ENCODE measurements at places on chromosomes 5 and 9.
A peak's percentile ranks its signal among the peaks of the same experiment; 100 is the strongest.

- ATAC-seq, result peak; percentile 87
These were observed 29.9 kb downstream of the CD180 start for GRCh38 chr5:67166460-67167285.

- ATAC-seq, result peak; percentile 79
These were observed 34.8 kb downstream of the ITGA2 start for GRCh38 chr5:53023969-53024368.

GRCh38 chr5:138918686-138919085 lies 43.6 kb upstream of the LRRTM2 start:
- no peak for ATAC-seq

DNA sequence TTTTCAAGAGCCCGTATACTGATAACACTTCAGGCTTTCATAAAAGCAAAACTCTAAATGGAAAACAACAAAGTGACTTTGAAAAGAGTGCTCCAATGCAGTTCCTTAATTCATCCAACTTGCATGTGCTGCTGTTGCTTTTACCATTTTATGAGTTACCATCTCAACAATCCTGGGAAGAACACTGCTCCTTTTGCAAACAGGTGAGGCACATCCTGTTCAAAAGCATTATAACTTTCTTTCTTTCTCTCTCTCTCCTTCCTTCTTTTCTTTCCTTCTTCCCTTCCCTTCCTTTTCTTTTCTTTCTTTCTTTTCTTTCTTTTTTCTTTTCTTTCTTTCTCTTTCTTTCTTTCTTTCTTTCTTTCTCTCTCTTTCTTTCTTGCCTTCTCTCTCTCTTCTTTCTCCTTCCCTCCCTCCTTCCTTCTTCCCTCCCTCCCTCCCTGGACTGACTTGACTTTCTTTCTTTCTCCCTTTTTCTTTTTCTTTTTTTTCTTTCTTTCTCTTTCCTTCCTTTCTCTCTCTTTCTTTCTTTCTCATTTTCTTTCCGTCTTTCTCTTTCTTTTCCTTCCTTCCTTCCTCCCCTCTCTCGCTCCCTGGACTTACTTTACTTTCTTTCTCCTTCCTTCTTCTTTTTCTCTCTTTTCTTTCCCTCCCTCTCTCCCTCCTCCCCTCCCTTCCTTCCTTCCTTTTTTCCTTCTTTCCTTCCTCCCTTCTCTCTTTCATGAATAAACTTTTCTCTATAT lies 11.2 kb upstream of the PARP8 start:
- ATAC-seq, result no peak

GRCh38 chr5:139246394-139246793 lies 47.1 kb upstream of the MATR3 start:
- ATAC-seq, result peak; percentile 98

DNA sequence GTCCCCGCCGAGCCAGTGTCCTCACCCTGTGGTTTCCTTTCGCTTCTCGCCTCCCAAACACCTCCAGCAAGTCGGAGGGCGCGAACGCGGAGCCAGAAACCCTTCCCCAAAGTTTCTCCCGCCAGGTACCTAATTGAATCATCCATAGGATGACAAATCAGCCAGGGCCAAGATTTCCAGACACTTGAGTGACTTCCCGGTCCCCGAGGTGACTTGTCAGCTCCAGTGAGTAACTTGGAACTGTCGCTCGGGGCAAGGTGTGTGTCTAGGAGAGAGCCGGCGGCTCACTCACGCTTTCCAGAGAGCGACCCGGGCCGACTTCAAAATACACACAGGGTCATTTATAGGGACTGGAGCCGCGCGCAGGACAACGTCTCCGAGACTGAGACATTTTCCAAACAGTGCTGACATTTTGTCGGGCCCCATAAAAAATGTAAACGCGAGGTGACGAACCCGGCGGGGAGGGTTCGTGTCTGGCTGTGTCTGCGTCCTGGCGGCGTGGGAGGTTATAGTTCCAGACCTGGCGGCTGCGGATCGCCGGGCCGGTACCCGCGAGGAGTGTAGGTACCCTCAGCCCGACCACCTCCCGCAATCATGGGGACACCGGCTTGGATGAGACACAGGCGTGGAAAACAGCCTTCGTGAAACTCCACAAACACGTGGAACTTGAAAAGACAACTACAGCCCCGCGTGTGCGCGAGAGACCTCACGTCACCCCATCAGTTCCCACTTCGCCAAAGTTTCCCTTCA lies 1.4 kb downstream of the GLIS3 start:
- ATAC-seq, result peak; percentile 57

DNA sequence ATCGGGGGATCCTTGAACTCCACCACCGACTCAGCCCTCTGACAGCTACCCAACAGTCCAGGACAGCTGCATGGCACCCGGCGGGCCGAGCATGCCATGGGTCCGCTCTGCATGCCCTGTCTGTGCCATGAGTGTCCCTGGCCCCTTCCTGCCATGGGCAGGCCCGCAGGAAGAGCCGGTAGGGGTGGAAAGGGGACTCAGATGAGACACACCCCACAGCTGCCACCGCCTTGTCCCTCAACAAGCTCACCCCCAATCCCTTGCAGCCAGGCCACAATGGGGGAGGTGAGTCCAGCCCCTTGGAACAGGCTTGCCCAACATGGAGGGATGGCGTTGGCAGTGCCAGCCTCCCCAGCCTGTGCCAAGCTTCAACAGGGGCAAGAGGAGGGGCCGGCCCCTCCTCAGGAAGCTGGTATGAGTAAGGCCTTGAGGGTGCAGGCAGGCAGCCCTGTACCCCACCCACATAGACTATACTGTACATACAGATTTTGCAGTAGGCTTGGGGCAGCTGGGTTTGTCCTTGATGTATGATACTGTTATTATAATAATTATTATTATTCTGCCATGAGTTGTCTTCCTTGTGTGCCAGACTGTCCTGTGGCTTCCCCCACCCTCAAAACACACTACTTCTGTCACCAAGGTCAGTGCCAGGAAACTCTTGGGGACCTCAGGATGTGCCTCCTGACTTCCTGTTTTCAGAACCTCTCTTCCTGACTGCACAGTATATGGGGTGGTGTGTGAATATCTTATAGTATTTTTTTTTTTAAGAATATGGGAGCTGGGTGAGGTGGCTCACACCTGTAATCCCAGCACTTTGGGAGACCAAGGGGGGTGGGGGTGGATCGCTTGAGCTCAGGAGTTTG lies 12.0 kb upstream of the SLC34A1 start:
- ATAC-seq, result peak; percentile 58

DNA sequence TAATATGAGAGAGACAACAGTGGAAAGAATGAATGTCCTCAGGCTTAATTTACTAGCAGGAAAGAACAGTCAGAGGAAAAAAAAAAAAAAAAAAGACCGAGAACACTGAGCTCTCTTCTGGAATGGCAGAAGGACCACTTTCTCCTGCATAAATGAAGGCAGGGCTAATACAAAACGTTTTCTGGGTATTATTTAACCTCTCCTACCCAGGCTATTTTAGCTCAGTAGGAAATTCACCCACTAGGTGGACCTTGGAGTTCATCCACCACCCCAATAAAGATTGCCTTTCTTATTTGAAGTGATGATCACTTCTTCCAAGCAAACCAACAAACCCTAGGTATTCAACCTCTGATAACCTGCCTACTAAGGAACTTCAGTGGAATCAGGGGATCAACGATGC lies 3.7 kb downstream of the GLIS3 start:
- ATAC-seq, result no peak

DNA sequence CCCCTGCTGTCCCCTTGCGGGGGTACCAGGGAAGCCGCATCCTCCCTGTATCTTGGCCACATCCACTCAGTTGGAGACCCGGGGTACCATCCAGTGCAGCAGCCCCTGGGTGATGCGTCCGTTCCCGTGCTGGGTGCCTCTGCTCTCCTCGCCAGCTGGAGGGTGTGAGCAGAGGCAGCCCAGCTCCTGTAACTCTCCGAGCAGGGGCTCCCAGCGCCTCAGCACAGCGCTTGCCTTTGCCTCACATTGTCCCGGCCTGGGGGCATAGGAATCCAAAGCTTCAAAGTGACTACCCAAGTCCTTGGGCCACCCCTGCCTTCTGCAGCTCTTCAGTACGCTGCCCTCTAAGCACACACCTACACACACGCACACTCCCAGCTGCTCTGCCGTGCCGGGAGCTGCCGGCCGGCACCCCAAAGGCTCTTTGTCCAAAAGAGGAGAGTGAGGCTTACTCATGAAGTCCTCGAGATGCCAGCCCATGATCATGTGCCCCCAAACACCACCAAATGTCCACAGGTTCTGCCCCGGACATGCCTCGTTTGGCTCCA lies 733 bp downstream of the ANGPTL2 start:
- no peak for ATAC-seq

DNA sequence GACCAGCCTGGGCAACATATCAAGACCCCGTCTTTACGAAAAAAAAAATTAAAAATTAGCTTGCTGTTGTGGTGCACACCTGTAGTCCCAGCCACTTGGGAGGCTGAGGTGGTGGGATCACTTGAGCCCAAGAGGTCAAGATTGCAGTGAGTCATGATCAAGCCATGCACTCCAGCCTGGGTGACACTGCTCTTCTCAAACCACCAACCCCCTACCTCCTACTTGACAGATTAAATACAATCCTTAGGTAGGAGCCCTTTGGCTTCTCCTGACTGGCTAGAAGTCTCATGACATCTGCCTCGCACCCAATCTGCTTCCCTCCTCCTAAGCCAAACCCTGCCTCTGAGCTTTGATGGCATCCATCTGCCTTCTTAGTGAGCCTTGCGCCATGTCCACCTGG lies 11.6 kb upstream of the FBP1 start:
- no peak for ATAC-seq

GRCh38 chr9:134978272-134978671 lies 60.6 kb upstream of the FCN1 start:
- ATAC-seq, result no peak

GRCh38 chr9:98875536-98875935 lies 68.1 kb downstream of the GALNT12 start:
- ATAC-seq, result no peak

DNA sequence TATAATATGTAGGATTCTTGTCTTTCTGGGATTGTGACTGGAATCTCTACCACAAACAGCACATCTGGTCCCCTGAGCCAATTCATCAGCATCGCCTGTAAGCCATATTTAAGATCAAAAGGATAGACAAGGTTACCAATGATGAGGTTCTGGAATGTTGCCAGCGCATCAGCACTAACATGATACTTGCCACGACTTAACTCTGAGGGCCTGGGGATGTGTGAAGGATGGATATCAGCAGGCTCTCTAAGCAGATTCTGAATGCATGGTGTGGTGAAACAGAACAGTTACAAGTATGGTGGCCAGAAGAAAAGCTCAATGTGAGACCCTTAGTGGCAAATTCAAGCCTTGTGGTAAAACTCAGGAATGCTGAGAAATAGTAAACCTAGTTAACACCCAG lies 143.0 kb downstream of the XRCC4 start:
- ATAC-seq, result no peak

DNA sequence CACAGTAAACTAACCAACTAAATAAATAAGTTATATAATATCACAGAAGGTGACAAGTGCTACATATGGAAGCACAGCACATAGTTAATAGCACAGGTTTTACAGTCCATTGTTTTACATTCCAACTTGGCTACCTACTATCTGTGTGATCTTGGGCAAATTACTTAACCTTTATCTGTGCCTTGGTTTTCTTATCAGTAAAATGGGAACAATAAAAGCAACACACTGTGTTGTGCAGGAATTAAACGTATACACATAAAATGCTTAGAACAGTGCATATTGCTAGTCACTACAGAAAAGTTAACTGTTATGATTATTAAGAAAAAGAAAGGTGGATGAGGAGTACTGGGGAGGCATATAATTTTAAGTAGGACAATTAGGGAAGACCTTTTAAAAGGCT lies 42.8 kb upstream of the GOLGA1 start:
- no peak for ATAC-seq

DNA sequence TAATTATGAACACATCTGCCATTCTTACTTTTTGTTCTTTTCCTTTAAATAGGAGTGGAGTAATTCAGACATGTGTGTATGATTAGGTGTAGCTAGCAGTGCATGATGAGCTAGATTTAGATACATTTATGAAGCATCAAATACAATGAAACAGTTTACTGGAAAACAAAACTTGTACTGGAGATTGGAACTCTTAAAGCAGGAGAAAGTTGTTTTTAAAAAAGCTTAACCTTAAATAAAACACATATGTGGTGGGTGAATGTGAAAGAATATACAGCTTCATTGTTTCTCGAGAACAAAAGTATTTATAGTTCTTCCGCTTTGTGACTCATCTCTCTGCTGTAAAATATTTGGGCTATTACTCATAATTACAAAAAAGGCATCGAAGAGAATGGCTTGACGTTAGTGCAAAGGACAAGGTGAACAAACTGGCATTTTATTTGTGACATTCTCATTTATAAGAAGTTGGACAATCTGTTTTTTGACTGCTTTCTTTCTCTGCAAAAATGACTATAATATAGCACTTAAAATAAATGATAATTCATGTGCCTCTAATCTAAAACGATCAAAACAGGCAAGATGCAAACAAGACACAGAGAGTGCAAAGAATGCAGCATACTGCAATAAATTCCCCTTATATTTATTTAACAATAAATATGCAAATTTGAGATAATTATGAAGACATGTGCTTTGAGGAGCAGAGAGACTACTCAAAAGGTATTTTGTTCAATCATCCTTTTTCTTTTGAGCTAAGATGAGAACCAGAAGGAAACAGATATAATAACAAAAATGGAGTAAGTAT lies 478.8 kb downstream of the CETN3 start:
- ATAC-seq, result no peak

DNA sequence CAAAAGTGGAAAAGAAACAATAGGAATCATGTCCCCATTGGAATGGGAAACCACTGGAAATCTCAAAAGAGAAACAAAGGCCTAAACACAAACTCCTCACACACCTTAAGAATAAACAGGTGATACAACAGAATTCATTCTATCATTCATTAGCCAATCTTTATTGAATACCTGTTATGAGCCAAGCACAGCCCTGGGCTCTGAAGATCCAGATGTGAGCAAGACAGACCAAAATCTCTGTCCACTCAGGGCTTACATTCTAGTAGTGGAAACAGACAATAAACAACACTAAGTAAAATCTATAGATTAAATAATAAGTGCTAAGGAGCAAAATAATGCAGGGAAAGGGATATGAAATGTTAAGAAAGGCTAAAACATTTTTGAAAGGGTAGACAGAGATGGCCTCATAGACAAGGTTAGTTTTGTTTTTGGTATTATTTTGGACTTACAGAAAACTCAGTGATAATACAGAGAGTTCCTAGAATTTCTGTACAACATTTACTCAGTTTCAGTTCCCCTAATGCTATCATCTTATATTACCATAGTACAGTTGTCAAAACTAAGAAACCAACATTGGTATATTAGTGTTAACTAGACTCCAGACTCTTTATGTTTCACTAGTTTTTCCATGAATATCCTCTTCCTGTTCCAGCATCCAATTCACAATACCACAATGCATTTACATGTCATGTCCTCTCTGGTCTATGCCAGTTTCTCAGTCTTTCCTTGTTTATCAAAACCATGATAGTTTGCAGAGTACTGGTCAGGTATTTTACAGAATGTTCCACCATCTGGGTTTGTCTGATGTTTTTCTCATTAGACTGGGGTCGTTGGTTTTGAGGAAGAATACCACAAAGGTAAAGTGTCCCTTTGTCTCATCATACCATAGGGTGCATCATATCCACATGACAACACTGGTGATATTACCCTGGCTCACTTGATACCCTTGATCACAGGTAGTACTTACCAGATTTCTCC lies 103.7 kb downstream of the SIL1 start:
- ATAC-seq, result peak; percentile 83

GRCh38 chr5:134189031-134189430 lies 12.3 kb upstream of the SKP1 start:
- no peak for ATAC-seq
